ENCODE measurements at places on chromosomes 3 and 15.

DNA sequence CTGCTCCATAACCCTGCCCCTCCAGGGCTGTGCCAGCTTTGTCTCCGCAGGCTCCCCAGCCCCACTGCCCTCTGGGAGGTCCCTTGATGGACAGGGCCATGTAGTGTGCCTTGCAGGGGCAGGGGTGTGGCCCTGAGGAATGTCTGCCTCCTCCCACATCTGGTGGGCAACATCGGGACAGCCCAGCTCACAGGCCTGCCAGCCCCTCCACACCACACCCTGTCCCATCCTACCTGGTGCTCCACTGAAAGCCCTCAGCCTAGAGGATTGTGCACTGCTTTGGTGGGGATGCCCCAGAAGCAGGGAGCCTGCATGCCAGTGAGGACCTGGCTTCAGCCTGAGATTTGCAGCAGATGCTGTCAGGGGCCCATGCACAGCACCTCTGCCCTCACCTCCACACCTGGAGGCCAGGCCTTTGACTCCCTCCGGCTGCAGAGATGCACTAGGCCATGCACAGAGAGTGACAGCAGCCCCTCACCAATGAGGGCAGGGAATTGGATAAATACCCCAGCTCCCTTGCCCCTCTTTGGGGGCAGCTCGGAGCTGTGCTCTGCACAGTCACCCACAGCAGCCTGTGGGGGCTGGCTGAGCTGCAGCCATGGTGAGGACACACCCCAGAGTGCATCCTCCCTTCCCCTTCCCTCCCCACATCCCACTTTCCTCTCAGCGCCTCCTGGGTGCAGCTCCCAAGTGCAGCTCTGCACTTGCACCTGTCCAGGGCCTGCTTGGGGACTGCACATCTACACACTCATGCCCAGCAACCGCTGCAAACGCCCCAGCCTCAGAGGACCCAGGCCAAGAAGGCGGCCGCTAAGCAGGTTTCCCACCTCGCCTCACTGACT lies 2.7 kb downstream of the C3orf22 start:
- no peak for DNase-seq

GRCh38 chr15:89857673-89858072 lies 36.1 kb downstream of the AP3S2 start:
- no peak for DNase-seq

DNA sequence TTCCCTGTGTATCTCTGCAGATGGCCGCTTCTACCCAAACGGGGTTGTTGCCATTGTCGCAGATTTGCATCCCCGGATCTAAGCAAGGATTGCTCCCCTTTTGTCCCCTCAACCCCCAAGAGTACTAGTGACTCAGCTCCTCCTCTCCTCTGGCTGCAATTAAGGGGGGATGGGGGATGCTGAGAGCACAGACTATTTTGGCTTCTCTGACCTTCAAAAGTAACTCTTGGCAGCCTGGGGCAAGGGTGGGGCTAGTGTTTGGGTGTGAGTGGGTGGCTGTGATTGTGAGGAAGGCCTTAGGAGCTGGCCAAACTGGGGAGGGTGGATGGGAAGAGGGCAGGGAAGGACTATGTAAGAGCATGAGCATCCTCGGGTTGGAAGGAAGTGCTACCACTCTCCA lies 1.2 kb upstream of the MAP1A start:
- no peak for DNase-seq

DNA sequence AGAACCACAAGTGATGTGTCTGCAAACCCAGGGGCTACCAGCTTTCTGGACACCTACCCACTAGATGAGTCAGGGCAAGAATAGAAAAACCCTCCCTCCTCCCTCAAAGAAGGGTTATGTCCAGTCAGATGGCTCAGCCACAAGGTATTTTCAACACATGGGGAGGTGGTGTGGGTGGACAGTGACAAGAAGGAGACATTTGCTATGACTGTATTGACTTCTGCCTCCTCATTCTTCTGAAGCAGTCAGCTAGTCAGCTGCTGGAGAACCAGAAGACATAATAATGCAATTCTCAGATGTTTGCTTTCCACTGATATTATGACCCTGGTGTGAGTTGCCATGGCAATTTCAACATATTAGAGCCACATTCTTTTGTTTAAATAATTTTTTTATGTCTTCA lies 66.7 kb upstream of the GOLGA8B start:
- DNase-seq, result no peak

DNA sequence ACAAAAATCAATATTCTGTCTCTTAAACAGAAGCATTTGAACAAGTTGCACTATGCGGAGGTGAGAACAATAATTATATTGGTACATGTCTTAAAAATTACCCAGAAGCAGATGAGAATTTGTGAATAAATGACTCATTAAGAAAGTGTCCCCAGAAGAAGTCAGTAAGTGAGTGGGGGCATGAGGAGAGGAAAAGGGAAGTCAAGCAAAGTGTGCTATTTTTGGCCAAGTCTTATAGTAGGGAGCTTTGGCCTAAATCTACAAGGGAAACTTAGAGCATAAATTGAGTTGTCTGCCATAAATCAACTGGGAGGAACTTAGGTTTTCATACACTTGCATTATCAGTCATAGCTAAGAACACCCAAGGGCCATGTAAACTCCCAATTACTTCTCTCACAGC lies 86.9 kb upstream of the SATB1 start:
- DNase-seq, result no peak

GRCh38 chr3:87848003-87848402 lies 210.8 kb downstream of the CGGBP1 start:
- no peak for DNase-seq

DNA sequence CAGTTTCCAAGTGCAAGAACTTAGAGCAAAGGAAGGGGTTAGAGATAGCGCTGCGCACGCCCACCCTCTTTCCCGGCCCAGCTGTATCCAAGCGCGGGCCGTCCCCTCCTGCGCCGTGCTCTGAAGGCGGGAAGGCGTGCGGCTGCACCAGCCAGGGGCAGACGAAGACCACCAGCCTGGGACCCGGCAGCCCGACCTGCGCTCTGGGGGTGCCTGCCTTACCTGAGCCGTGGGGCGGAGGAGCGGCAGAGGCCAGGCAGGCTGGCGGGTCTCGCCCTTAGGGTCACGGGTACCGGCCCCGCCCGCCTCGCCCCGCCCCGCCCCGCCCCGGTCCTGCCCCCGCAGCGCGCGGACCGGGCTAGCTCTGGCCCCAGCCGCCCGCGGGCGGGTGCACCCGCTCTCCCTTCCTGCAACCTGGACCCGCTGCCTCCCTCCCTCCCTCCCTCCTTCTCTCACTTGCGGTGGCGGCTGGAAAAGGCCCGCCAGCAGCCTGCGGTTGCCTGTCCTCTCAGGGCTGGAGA lies at the start of gene WDR72:
Gene WDR72, minus strand, starts transcription at position 253 of the 521 bp plus-strand sequence. CDS start 26,514 bp downstream, outside the sequence.
- DNase-seq, result peak; percentile 56

DNA sequence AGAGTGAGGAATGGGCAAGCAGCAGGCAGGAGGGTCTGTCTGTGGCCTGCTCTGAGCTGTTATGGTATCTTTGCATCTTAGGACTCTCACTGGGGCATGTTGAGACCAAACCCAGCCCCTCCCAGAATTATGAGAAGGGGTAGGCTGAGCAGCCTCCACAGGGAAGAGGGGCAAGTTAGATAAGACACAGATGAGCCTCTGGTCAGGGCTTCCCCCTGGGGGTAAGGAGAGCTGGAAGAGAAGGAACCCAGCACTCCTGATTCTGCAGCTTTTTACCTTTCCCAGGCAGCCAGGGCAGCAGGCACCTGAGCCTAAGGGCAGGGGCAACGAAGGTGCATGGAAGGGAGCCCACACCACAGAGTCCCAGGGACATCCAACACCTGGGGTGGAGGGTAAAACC lies 19.3 kb downstream of the DUOX1 start:
- no peak for DNase-seq
